Choroid plexus epithelial cell (primary cell): ENCODE measurements at places on chromosomes 1 and 21.

DNA sequence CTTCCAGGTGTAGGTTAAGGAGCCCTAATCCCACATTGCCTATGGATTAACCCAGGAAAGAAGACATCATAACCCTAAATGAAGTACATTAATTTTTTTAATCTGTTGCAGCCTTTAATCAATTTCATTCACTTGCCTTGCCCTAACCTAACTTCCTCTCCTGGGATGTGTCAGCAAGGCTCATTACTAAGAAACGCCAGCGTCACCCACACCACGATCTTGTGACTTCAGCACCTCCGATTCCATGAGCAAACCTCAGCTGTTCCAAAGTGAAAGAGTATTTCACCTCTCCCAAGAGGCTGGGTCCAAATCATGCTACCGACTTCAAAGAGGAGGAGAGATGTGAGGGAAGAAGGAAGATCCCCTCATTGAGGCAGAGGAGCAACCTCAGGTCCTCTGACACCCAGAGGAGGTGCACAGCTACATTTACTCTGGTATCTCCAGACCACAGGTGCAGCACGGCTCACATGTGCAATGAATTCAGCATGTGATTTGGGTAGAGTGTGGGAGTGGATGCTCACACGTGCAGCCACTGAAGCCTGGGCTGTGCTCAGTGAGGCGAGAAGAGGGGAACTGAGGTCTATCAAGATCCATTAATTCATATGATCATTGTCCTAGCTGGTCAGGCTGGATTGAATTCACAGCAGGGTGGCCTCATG is 134.1 kb downstream of the SLC30A10 start:
- no peak for DNase-seq

- DNase-seq = peak; percentile 72
Measured at GRCh38 chr1:70071601-70072000, 133.8 kb downstream of the LRRC40 start.

DNA sequence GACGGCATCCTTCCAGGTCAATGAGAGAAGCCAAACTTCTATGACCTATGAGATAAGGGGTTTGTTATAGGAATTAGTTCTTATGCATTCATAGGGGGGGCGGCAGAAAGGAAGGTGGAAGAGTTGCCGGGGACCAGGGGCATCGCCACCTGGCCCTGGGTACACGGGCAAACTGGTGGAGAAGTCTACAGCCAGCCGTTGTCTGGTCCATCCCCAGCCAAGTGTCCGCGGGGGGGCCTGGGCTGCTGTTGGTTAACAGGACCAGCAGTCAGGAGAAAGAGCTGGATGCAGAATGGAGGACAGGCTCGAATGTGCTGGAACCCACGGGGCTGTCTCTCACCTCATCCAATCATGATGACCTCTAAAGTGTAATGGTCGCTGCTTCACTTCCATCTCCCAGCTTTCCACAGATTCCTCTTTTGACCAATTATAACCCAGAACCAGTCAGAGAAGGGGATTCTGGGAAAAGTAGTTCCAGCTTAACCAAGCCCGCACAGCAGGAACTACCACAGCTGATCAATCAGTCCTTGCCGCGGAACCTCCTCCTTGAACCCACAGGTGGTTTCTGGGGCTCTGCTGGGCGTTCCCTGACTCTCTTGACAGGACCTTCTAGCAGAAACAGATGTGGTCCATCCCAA is 17.8 kb downstream of the TMEM51 start:
- DNase-seq = no peak

- DNase-seq = no peak
Measured at GRCh38 chr1:222346955-222347354, 200.9 kb downstream of the HHIPL2 start.

- DNase-seq = peak; percentile 70
Measured at GRCh38 chr1:119329541-119330461, 38.8 kb upstream of the HAO2 start.

- no peak for DNase-seq
Measured at GRCh38 chr1:15748690-15749398, 6.5 kb downstream of the TMEM82 start.

DNA sequence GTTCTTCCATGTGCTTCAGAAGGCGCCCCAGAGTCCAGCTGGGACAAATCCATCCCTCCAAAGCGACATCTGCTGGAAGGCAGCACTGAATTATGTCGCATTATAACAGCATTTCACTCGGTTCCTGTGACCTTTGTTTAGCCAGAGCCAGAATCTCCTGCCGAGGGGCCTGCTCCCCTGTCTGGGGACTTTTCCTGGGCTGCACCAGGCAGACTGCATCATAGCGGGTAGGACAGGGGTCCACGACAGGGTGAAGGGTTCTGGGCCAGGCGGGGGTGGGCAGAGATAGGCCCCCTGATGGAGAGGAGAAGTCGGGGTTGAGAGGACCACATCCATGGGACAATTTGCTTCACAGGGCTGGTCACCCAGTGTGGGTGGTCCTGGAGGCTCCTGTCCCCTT is 276.9 kb downstream of the MATN1 start:
- no peak for DNase-seq

- DNase-seq = no peak
Measured at GRCh38 chr21:26107429-26107828, 63.1 kb downstream of the APP start.

DNA sequence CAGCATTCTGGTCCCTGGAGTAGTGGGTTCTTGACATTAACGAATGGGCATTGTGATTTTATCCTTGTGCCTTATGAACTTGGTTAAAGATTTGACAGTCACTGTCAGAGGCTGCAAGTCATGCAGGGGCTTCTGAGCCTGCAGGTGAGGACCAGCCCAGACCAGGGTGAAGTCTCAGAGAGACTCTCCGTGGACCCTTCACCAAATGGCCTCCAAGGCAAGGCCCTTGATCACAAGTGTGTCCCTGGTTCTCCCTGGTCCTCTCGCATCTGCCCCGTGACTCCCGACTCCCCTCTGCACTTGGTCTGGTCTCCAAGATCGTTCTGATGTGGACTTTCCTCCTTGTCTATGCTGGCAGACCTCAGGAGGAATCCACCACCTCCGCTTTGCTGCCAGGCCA is 476.5 kb upstream of the VAMP3 start:
- DNase-seq = no peak

DNA sequence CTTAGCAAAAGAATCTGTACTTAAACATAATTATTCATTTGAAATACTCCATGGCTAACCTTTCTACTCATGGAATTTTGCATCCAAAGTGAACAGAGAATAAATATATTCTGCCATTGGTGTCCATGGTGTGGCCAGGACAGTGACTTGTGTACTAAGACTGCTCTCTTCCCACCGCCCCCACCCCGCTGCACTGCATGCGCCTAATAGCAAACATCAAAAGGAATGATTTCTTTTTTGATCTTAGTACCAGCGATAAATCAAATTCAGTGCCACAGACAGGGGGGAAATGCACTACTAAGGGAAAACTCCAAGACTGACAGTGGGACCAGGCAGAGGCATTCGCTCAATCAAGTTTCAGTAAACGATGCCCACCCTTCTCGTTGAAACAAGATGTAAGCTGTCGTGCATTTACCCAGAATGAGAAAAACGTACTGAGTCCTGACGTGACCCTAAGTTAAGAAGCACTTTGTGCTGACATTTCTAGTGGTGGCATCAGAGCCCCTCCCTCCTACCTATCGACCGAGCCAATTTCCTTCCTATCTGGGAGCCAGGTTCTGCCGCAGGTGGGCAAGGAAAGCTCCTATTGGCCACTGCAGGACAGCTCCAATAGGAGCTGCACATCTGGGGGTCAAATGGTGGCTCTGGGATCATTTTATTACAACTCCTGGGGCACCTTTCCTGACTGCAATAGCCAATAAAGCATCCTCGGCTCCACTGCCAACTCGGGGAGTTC is 12.5 kb downstream of the ESRRG start:
- DNase-seq = no peak

DNA sequence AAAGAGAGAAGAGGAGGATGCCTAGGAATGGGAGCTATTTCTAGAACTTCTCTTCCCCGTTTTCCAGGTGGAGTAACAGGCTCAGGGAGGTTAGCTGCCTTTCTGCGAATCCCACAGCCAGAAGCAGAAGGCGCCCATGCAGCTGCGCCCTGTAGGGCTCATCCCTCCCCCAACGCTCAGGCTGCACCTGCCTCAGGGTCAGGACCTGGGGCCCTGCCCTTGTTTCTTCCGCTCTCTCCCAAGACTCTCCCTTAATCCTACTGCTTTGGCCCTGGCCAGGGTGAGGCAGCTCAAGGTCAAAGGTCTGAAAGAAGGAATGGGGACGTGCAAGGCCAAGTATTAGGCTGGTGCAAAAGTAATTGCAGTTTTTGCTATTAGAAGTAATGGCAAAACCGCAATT is 30.5 kb upstream of the PADI2 start:
- no peak for DNase-seq

- DNase-seq = no peak
Measured at GRCh38 chr1:178354816-178355215, 141.9 kb downstream of the CLEC20A start.

DNA sequence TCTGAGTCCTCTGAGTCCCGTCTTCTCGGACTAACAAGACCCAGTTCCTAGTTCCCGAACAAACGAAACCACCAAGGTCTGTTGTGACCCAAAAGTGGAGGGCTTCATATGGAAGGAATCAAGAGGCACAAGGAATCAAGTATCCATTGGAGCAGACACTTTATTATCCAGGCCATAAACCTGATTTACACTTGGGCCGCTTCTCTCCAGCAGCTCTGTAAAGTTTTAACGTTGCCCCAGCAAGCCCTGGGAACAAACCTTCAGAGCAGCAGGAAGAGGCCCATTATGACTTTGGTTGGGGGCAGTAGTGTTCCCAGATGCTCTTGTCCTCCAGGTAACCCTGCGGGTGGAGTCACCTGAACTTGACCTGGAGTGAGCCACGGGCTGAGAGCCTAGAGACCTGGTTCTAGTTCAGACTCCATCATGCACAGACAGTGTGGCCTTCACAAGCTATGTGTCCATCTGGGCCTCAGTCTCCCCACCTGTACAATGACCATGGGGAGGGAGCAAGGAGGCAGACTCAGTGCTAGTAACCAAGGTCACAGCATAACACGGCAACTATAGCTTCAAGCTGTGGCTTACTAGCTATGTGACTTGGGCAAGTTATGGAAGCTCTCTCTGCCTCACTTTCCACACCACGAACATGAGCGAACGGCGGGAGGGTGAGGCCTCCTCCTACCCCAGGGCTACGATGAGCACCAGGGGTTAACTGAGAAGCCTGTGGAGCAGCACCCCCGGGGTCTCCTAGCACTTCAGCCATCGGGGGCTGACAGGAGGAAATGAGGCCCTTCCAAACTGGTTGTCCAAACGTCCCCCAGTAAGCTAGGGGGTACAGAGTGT is 95.7 kb downstream of the GLIS1 start:
- DNase-seq = no peak
